ENCODE measurements at places on chromosomes 2 and 18.

DNA sequence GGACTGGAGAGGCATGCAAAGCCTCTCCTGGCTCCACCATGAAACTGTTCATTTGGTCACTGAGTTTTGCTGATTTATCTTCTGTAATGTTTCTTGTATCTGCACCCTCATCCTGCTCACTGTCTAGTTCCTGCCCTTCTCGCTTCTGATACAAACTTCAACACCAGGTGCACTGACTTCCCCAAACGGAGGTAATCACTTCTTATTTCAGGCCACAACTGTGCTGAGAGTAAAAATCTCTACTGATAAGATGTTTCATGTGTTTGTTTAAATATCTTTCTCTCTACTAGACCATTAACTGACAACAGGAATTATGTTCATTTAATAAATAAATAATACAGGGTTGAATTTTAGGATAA is 10.9 kb upstream of the NT5C1B start:
- H3K4me1 ChIP-seq, result no peaks in the 10 kb centered on the region
- H3K27ac ChIP-seq, result no peak overlapping the region
- H3K4me3 ChIP-seq, result no peak overlapping the region

DNA sequence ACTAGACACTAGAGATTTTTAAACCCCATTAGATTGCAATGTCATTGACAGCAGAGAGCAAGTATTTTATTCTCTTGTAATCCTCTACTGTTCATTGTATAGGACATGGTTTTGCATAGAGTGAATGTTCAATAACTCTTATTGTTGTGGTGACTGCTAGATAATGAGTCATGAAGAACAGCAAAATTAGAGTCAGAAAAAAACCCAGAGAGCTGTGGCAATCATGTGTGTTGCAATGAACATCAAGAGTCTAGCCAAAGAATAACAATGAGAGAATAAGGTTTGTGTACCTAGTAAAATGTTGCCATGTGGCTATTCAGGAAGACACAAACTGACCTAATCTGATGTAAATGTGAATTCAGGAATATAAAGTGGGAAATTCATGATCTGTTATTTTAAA is 684.0 kb downstream of the DSC3 start:
- H3K4me1 ChIP-seq, result no peaks in the 10 kb centered on the region
- no peak overlapping the region for H3K4me3 ChIP-seq
- no peaks in the 10 kb centered on the region for H3K36me3 ChIP-seq
- no peak overlapping the region for H3K27ac ChIP-seq
- DNase-seq, result no peak
- no peaks in the 10 kb centered on the region for H3K27me3 ChIP-seq

GRCh38 chr2:226995625-226996041 is 159.8 kb downstream of the RHBDD1 start:
- no peak overlapping the region for H3K4me3 ChIP-seq
- H3K27ac ChIP-seq, result no peak overlapping the region
- no peaks in the 10 kb centered on the region for H3K36me3 ChIP-seq
- peak; percentile 64 for DNase-seq
- H3K4me1 ChIP-seq, result no peaks in the 10 kb centered on the region
- no peaks in the 10 kb centered on the region for H3K27me3 ChIP-seq

DNA sequence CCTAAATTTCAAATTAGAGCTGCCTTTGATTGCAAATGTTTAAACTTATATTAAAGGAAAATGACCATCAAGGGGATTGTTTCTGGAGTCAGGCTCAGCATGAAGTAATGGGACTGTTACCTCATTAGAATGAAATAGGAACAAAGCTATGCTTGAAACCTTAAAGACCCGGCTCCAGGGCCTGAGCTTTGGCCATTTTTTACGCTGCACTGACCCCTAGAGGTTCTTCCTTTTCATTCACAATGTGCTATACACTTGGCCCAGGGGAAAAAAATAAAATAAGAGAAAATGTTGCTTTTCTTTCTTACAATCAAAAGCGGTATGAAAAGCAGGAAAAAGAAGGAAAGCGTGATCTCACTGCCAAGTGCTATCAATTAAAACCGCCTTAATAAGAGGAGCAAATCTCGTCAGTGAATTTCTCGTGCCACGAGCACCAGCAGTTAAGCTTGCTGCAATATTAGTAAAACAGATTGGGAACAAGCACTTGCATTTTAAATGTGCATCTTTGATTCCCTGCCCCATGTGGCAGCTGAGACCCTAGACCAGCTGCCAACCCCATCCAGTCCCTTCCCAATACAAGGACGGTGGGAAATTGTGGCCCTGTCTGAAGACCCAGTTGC is 96.6 kb downstream of the MBD2 start:
- H3K4me3 ChIP-seq, result no peak overlapping the region
- no peak for DNase-seq
- H3K36me3 ChIP-seq, result no peaks in the 10 kb centered on the region
- no peaks in the 10 kb centered on the region for H3K27me3 ChIP-seq

DNA sequence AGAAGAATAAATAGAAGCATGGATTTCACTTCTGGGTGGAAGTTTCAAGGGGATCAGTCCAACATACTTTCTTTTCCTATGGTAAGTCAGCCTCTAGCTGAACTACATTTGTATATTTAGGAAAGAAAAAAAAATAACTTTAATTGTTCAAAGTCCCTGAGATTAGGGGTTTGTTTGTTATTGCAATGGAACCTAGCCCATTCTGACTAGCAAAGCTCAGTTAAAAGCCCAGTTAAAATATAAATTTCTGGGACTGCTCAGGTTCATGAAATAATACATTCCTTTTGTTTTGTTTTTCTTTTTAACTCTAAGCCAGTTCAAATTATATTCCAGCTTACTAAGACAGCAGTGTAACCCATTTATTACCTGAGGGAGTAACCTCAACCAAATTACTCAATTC is 2069.6 kb upstream of the CELF4 start:
- no peaks in the 10 kb centered on the region for H3K4me1 ChIP-seq
- no peak for DNase-seq
- no peaks in the 10 kb centered on the region for H3K27me3 ChIP-seq
- no peak overlapping the region for H3K4me3 ChIP-seq
